Ascending aorta (tissue), 2 donors: ENCODE measurements at places on chromosomes 16 and 17. TPM values are rescaled to one million over a fixed set of nuclear protein-coding genes. Genes with fewer than 3 reads are reported as not detected.

GRCh38 chr16:10619271-10619849 lies 39.0 kb upstream of the EMP2 start:
- no peak for DNase-seq
- no peak overlapping the region for H3K27ac ChIP-seq
- peak overlapping the region; percentile 46 for H3K4me3 ChIP-seq
- H3K36me3 ChIP-seq: no peaks in the 10 kb centered on the region

- H3K36me3 ChIP-seq: no peaks in the 10 kb centered on the region
- DNase-seq: no peak
- no peak overlapping the region for H3K4me3 ChIP-seq
- no peaks in the 10 kb centered on the region for H3K27me3 ChIP-seq
- no peak overlapping the region for H3K27ac ChIP-seq
Observed at GRCh38 chr16:84913315-84913714, 93.5 kb downstream of the CRISPLD2 start.

DNA sequence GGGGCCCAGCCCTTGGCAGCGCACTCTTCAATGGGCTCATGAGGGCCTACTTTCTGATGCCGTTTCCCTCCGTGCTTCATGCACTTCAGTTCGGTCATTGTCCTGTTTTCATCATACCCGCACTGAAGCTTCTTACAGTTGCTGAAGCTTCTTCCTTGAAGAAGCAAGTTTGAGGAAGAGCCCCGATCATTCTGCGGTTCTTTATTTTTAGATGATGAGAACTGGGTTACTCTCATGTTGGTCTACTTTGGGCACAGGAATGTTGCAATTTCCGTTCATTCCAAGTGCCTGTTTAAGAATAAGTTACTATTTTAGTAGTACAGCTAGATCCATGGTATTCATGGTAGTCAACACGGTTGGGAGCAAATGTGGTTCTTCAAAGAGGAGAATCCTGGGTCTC lies 587.7 kb upstream of the HSBP1 start:
- H3K36me3 ChIP-seq: no peaks in the 10 kb centered on the region
- H3K27ac ChIP-seq: no peak overlapping the region
- H3K27me3 ChIP-seq: no peaks in the 10 kb centered on the region
- DNase-seq: no peak
- no peak overlapping the region for H3K4me3 ChIP-seq
- H3K4me1 ChIP-seq: no peaks in the 10 kb centered on the region

- no peak overlapping the region for H3K4me3 ChIP-seq
- H3K4me1 ChIP-seq: no peaks in the 10 kb centered on the region
- no peaks in the 10 kb centered on the region for H3K27me3 ChIP-seq
- no peak overlapping the region for H3K27ac ChIP-seq
- peak; percentile 24 for DNase-seq
- H3K36me3 ChIP-seq: no peaks in the 10 kb centered on the region
Observed at GRCh38 chr17:67054011-67054591, 9.7 kb downstream of the CACNG1 start.

DNA sequence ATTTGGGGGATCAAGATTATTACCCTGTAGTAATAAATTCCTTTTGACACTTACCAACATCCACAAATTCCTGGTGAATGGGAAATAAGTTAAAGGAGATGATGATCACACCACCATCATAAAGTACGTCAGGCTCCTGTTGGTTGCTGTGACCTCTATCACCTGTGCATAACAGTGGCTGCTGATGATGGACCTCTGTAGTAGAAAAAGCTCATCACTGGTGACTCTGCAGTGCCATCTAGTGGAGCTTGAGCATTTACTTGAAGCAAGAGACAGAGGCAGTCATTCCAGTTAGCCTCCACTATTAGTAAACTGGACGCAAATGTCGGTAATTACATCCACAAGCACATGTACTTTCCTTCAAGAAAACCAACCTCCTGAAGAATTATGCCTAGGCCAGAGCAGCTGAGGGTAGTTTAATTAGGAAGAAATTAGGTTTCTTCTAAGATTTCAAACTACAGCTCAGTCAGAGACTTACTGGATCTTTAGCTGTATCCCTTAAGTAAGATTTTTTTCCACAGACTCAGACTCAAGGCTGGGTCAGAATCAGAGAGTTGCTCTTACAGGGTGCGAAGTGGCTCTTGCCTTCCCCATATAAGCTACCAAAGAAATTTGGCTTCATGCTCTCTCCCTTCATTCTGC lies 39.3 kb downstream of the CYB561 start:
- no peak for DNase-seq
- H3K36me3 ChIP-seq: peaks cover 6% of the 10 kb centered on the region
- peaks cover 2% of the 10 kb centered on the region for H3K4me1 ChIP-seq
- H3K27me3 ChIP-seq: no peaks in the 10 kb centered on the region

- H3K27me3 ChIP-seq: no peaks in the 10 kb centered on the region
- H3K27ac ChIP-seq: no peak overlapping the region
Observed at GRCh38 chr17:71085238-71086033, 916.1 kb downstream of the KCNJ2 start.

GRCh38 chr16:83136419-83136818 lies 509.6 kb downstream of the CDH13 start:
- no peak for DNase-seq
- no peaks in the 10 kb centered on the region for H3K4me1 ChIP-seq
- H3K36me3 ChIP-seq: no peaks in the 10 kb centered on the region
- no peak overlapping the region for H3K4me3 ChIP-seq
- H3K27ac ChIP-seq: no peak overlapping the region
- H3K27me3 ChIP-seq: no peaks in the 10 kb centered on the region

GRCh38 chr17:81228834-81229665 lies 6.3 kb upstream of the CEP131 start:
- H3K4me3 ChIP-seq: no peak overlapping the region
- H3K36me3 ChIP-seq: peaks cover 49% of the 10 kb centered on the region
- no peaks in the 10 kb centered on the region for H3K27me3 ChIP-seq
- H3K4me1 ChIP-seq: no peaks in the 10 kb centered on the region
- DNase-seq: no peak
- H3K27ac ChIP-seq: no peak overlapping the region

- no peak for DNase-seq
- no peak overlapping the region for H3K4me3 ChIP-seq
- no peak overlapping the region for H3K27ac ChIP-seq
- H3K27me3 ChIP-seq: no peaks in the 10 kb centered on the region
- H3K36me3 ChIP-seq: peaks cover 18% of the 10 kb centered on the region
Observed at GRCh38 chr16:11016993-11017392, 72.6 kb downstream of the CLEC16A start.

DNA sequence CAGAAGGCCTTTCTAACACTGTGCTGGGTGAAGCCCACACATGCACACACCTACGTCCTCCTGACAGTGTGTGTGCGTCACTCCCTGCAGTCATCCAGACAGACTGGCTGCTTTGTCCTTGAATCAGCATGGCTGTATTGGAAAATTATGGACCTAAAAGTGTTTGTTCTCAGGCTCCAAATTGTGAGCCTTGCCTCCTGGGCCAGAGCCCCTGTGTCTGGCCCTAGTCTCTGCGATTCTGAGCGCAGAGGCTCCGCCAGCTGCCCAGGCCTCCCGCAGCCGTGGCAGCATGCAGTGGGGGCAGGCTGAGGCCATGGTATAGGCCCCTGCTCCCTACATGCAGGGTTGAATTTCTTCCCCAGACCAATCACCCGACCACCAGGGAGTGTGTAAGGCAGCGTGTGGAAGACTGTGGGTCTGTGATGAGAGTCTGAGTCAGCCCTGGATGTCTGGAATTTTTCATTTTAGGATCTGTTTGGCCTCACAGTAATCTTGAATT lies 166.9 kb downstream of the LGALS9B start:
- no peak overlapping the region for H3K4me3 ChIP-seq
- peaks cover 7% of the 10 kb centered on the region for H3K36me3 ChIP-seq
- H3K27me3 ChIP-seq: no peaks in the 10 kb centered on the region
- peaks cover 12% of the 10 kb centered on the region for H3K4me1 ChIP-seq
- peak overlapping the region; percentile 89 for H3K27ac ChIP-seq

- no peak overlapping the region for H3K4me3 ChIP-seq
- H3K27me3 ChIP-seq: no peaks in the 10 kb centered on the region
- H3K36me3 ChIP-seq: no peaks in the 10 kb centered on the region
Observed at GRCh38 chr17:68184816-68185436, 62.9 kb upstream of the AMZ2 start.

- DNase-seq: no peak
- H3K36me3 ChIP-seq: peaks cover 49% of the 10 kb centered on the region
- no peaks in the 10 kb centered on the region for H3K27me3 ChIP-seq
- peak overlapping the region; percentile 34 for H3K4me3 ChIP-seq
- H3K4me1 ChIP-seq: peaks cover 82% of the 10 kb centered on the region
Observed at GRCh38 chr17:1006054-1006453, 9.1 kb downstream of the TIMM22 start.

GRCh38 chr17:74429604-74430384 lies 2.1 kb upstream of the GPRC5C start:
- H3K27ac ChIP-seq: peak overlapping the region; percentile 97
- peaks cover 38% of the 10 kb centered on the region for H3K4me1 ChIP-seq
- H3K36me3 ChIP-seq: no peaks in the 10 kb centered on the region

DNA sequence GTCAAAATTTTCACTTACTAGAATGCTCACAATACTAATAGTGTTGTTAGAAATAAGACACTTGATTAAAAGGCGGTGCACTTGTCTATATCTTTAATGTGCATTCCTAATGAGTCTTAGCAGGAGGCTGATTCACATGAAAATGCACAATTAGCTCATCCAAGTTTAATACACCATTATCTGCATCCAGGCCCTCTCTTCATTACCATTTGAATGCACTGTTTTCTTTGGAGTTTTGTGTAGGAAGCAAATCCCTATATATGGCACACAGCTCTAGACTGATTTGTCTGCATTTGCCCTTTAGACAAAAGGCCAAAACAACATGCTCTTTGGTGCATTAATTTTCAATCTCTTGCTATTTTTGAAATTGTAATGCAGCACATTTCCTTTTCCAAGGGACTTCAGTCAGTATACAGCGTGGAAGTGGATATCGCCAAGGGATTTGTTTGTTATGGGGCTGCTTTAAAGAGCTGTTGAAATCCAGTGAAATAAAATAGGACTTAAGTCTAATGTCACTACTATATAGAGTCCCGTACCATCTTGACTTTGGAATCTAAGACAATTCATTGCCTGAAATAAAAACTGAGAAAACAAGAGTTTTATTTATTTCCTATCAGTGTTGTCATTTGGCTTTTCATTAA lies 257.6 kb upstream of the CPHXL start:
- no peak for DNase-seq
- H3K4me3 ChIP-seq: no peak overlapping the region

- no peaks in the 10 kb centered on the region for H3K27me3 ChIP-seq
- no peak overlapping the region for H3K27ac ChIP-seq
- no peaks in the 10 kb centered on the region for H3K36me3 ChIP-seq
- no peak overlapping the region for H3K4me3 ChIP-seq
- DNase-seq: no peak
Observed at GRCh38 chr16:68993885-68994284, 111.6 kb upstream of the HAS3 start.

DNA sequence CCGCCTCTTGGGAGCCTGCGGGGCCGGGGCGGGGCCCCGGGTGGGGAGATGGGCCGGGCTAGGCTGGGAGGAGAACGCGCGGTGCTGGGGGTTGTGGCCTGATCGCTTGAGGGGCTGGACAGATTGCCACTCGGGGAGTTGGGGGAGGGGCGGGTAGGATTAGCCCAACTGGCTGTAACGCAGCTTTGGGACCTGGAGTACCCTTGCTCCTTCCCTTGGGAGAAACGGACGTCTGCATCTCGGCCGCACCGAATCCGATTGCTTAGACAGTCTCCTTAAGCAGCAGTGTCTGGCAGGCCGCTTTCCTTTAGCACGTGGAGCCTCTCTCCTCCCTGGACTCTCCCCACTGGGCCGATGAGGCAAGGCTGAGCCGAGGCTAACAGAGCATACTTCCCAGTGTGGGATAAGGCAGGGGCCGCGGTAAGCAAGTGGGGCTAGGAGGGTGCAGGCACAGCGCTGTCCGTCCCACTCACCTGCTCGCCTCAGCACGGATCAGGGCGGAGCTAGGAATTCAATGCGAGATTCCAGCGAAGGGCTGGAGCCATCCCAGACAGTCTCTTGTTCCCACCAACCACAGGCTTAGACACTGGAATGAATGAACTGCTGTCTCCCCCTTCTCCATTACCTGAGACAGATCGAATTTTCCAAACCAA lies 540 bp upstream of the ACLY start:
- H3K4me3 ChIP-seq: peak overlapping the region; percentile 85
- no peak for DNase-seq
- peaks cover 2% of the 10 kb centered on the region for H3K4me1 ChIP-seq
- peak overlapping the region; percentile 78 for H3K27ac ChIP-seq

DNA sequence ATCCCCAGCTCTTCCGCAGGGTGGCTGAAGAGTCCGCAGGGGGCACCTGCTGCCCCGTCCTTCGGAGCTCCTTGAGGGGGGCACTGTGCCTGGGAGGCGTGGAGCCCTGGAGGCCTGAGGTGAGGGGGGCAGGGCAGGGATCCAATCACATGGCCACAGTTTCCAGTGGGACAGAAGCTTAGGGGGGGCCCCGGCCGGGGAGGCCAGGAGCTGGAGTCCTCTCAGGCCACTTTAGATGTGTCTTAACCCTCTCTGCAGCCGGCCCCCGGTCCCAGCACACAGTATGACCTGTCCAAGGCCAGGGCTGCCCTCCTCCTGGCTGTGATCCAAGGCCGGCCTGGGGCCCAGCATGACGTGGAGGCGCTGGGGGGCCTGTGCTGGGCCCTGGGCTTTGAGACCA lies 10.8 kb downstream of the ZNF213 start:
- no peaks in the 10 kb centered on the region for H3K27me3 ChIP-seq
- H3K4me1 ChIP-seq: no peaks in the 10 kb centered on the region

GRCh38 chr17:67055811-67056745 lies 11.7 kb downstream of the CACNG1 start:
- H3K4me3 ChIP-seq: no peak overlapping the region
- H3K27ac ChIP-seq: no peak overlapping the region
- H3K4me1 ChIP-seq: no peaks in the 10 kb centered on the region
- no peaks in the 10 kb centered on the region for H3K27me3 ChIP-seq
- no peak for DNase-seq

- no peak overlapping the region for H3K27ac ChIP-seq
- no peaks in the 10 kb centered on the region for H3K4me1 ChIP-seq
- no peak overlapping the region for H3K4me3 ChIP-seq
Observed at GRCh38 chr16:29726845-29727377, 18.9 kb downstream of the C16orf54 start.

- H3K4me3 ChIP-seq: no peak overlapping the region
- no peaks in the 10 kb centered on the region for H3K36me3 ChIP-seq
- H3K27me3 ChIP-seq: no peaks in the 10 kb centered on the region
- no peaks in the 10 kb centered on the region for H3K4me1 ChIP-seq
- DNase-seq: no peak
Observed at GRCh38 chr17:45383003-45383402, 49.7 kb downstream of the ARHGAP27 start.

GRCh38 chr16:57130950-57131321 lies 38.6 kb downstream of the CPNE2 start:
- DNase-seq: no peak
- H3K27ac ChIP-seq: no peak overlapping the region
- peaks cover 18% of the 10 kb centered on the region for H3K36me3 ChIP-seq

The FBXL20 gene
- total RNA-seq: 27.1 TPM

The CCR7 gene
- total RNA-seq: not detected

The MPP2 gene
- total RNA-seq: 16.7 TPM

The TUBG2 gene
- total RNA-seq: 73.1 TPM

The ZPBP2 gene
- not detected for total RNA-seq

The CES3 gene
- not detected for total RNA-seq

The KCTD19 gene
- total RNA-seq: not detected

The HID1 gene
- 103 TPM for total RNA-seq

The AIPL1 gene
- not detected for total RNA-seq

The ETV4 gene
- not detected for total RNA-seq
